ENCODE measurements at places on chromosomes 4 and X.

- no peak overlapping the region for H3K27ac ChIP-seq
- no peak overlapping the region for H3K4me3 ChIP-seq
- no peak for DNase-seq
- H3K27me3 ChIP-seq, result no peaks in the 10 kb centered on the region
- H3K4me1 ChIP-seq, result no peaks in the 10 kb centered on the region
Observed at GRCh38 chr4:155805016-155805415, 46.2 kb downstream of the GUCY1B1 start.

DNA sequence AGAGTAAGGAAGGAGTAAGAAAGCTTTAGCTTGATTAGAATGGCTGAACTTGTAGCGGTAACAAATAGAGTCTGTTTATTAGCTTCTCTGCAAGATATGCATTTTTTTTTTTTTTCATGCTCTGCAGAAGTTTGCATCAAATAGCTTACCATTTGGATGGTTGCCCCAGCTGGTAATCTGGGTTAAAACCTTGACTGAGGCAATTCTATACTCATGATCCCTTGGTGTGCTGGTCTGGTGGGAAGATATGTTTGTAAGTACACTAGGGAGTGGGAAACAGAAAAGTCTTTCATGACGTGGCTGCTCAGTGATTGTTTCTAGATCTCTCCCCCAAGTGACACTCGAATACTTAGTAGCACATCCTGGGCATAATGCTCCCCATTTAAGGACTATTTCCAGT lies 32.1 kb downstream of the SEPTIN11 start:
- H3K27ac ChIP-seq, result no peak overlapping the region
- H3K4me1 ChIP-seq, result peaks cover 51% of the 10 kb centered on the region
- no peaks in the 10 kb centered on the region for H3K27me3 ChIP-seq
- H3K4me3 ChIP-seq, result no peak overlapping the region

- H3K4me1 ChIP-seq, result no peaks in the 10 kb centered on the region
- no peak for DNase-seq
- H3K4me3 ChIP-seq, result no peak overlapping the region
- no peaks in the 10 kb centered on the region for H3K36me3 ChIP-seq
- H3K27ac ChIP-seq, result no peak overlapping the region
Observed at GRCh38 chr4:125254106-125254505, 60.6 kb upstream of the FAT4 start.

- no peak overlapping the region for H3K27ac ChIP-seq
- no peaks in the 10 kb centered on the region for H3K36me3 ChIP-seq
- H3K27me3 ChIP-seq, result no peaks in the 10 kb centered on the region
- no peak overlapping the region for H3K4me3 ChIP-seq
Observed at GRCh38 chrX:8689473-8689872, 42.5 kb downstream of the ANOS1 start.

GRCh38 chr4:144411700-144412099 lies 234.3 kb upstream of the HHIP start:
- no peak for DNase-seq
- H3K27me3 ChIP-seq, result no peaks in the 10 kb centered on the region
- H3K4me1 ChIP-seq, result no peaks in the 10 kb centered on the region
- no peak overlapping the region for H3K27ac ChIP-seq
- H3K4me3 ChIP-seq, result no peak overlapping the region
- no peaks in the 10 kb centered on the region for H3K36me3 ChIP-seq

GRCh38 chr4:122827258-122827878 lies 737 bp downstream of the FGF2 start:
- H3K4me1 ChIP-seq, result peaks cover 8% of the 10 kb centered on the region
- no peak for DNase-seq
- peak overlapping the region; percentile 43 for H3K4me3 ChIP-seq
- H3K36me3 ChIP-seq, result no peaks in the 10 kb centered on the region

DNA sequence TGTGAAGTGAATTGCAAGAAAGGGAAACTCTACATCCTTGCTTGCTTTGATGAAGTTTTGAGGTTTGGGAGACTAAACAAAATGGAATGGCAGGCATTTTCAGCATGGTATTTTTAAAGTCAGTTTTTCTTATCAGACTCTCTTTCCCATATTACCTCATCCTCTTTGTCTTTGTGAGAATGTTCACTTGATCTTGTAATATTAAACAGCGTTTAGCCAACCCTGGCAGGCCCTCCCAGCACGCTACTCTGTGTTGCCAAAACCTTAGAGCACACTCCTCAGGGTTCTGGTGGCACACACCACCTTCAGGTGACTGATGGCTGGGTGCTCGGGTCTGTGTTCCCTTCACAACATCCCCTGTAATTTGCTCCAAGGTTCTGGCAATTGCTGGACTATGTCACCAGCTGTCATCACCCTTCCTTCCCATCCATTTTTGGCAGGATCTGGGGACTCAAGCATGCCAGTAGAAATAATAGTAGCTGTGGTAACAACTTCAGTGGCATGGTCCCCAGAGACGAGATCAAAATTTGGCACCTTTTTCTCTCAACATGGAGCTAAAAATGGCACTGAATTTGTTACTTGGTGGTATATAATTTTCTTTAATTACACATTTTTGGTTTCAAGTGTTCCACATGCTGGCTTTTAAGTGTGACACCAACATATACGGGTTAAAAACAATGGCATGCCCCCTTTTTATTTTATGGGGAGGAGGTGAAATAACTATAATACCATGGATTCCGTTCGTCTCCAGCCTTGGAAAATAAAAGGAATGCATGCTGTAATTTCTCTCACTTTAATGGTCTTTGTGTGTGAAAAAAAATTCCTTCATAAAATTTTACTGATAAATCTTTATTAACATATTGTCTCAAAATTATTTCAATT lies 273.1 kb downstream of the DCTD start:
- no peak for DNase-seq
- H3K36me3 ChIP-seq, result no peaks in the 10 kb centered on the region
- no peak overlapping the region for H3K27ac ChIP-seq
- H3K4me3 ChIP-seq, result no peak overlapping the region

GRCh38 chr4:151690876-151691275 lies 69.9 kb downstream of the GATB start:
- H3K4me3 ChIP-seq, result no peak overlapping the region
- no peaks in the 10 kb centered on the region for H3K27me3 ChIP-seq
- no peak overlapping the region for H3K27ac ChIP-seq
- H3K36me3 ChIP-seq, result peaks cover 4% of the 10 kb centered on the region
- H3K4me1 ChIP-seq, result no peaks in the 10 kb centered on the region
- no peak for DNase-seq

GRCh38 chr4:98092833-98093439 lies 50.3 kb downstream of the STPG2 start:
- no peaks in the 10 kb centered on the region for H3K27me3 ChIP-seq
- H3K27ac ChIP-seq, result no peak overlapping the region
- no peak for DNase-seq
- no peaks in the 10 kb centered on the region for H3K36me3 ChIP-seq
- H3K4me1 ChIP-seq, result no peaks in the 10 kb centered on the region

DNA sequence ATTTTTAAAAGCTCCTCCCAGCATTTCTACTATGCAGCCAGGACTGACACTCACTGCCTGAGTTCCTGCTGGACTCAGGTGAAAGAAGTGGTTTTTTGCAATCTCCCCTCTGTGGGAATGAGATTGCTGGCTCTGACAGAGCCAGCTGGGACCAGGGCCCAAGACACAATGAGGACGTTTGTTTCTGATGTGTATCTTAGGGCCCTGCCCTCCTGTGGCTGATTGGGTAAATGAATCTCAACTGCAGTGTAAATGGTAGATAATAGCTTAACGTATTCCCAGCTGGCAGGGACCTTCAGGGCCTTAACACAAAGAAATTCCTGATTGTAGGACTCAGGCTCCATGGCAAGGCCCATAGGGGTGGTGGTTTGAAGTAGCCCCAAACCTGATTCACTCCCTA lies 85.8 kb upstream of the PRPS1 start:
- no peak overlapping the region for H3K27ac ChIP-seq
- H3K36me3 ChIP-seq, result no peaks in the 10 kb centered on the region
- no peaks in the 10 kb centered on the region for H3K4me1 ChIP-seq
- H3K27me3 ChIP-seq, result no peaks in the 10 kb centered on the region
- DNase-seq, result no peak
- H3K4me3 ChIP-seq, result no peak overlapping the region

DNA sequence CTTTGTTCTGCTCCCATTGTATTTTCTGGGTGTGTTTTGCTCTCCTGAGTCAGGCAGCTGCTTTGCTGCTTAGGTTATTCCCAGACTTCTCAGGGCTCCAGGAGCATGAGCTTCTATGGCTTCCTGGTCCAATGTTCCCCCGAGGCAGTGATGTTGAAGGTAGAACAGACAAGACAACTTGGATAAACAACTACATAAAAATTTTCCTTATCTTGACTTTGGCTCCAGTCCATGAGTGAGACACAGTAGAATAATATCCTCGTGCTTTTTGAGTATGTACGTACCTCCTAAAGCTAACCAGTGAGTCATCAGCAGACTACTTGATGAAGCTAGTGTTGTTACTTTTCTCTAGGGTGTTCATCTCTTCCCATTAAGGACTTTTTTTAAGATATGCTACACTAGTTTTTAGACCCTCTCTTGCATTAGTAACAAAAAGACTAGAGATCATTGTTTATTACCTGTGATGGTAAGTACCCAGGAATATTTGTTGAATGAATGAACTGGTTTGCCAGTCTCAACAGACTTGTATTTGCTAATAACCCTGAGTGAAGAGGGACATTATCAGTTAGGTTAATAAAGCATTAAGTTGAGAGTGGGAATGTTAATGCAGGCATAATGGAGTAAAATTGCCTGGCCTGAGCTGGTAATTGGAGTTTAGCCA lies 131.9 kb downstream of the FHIP1A start:
- H3K27me3 ChIP-seq, result no peaks in the 10 kb centered on the region
- no peak overlapping the region for H3K27ac ChIP-seq
- H3K36me3 ChIP-seq, result no peaks in the 10 kb centered on the region
- no peak for DNase-seq
- H3K4me1 ChIP-seq, result no peaks in the 10 kb centered on the region
- H3K4me3 ChIP-seq, result no peak overlapping the region

DNA sequence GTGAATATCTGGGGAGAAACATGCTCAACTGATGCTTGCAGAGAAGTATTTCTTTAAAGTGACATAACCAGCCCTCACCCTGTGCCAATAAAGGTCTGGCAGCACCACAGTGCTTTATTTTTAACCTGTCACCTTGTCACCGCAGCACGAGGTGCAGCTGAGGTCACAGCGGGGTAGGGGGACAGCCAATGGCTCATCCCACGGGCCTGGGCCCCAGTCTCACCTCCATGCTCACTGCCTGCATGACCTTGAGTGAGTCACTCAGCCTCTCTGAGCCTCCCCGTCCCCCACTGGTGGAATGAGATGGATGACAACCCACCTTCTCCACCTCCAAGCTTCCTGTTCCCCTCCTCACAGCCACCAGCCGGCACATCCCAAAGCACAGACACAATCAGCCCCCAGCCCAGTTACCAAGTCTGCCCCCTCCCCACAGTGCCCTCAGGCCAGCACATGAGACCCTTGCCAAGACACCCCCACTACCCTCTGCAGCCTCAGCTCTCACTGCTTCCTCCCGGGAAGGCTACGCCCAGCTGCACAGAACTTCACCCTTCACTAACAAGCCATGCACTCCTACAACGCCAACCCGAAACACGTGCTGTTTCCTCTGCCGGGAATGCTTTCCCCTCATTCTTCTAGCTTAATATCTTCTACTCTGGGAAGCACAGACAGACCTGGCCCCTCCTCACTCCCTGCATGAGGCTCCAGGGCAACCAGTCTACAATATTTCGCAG lies 24.9 kb upstream of the MAN2B2 start:
- no peaks in the 10 kb centered on the region for H3K4me1 ChIP-seq
- no peaks in the 10 kb centered on the region for H3K27me3 ChIP-seq
- H3K4me3 ChIP-seq, result no peak overlapping the region
- H3K27ac ChIP-seq, result no peak overlapping the region

GRCh38 chrX:155774387-155774786 lies 106.8 kb upstream of the VAMP7 start:
- H3K4me1 ChIP-seq, result no peaks in the 10 kb centered on the region
- H3K36me3 ChIP-seq, result no peaks in the 10 kb centered on the region
- no peaks in the 10 kb centered on the region for H3K27me3 ChIP-seq
- DNase-seq, result no peak
- no peak overlapping the region for H3K4me3 ChIP-seq
- no peak overlapping the region for H3K27ac ChIP-seq

GRCh38 chr4:102683881-102684609 lies 76.7 kb downstream of the MANBA start:
- H3K27ac ChIP-seq, result no peak overlapping the region
- DNase-seq, result no peak
- H3K4me1 ChIP-seq, result no peaks in the 10 kb centered on the region

DNA sequence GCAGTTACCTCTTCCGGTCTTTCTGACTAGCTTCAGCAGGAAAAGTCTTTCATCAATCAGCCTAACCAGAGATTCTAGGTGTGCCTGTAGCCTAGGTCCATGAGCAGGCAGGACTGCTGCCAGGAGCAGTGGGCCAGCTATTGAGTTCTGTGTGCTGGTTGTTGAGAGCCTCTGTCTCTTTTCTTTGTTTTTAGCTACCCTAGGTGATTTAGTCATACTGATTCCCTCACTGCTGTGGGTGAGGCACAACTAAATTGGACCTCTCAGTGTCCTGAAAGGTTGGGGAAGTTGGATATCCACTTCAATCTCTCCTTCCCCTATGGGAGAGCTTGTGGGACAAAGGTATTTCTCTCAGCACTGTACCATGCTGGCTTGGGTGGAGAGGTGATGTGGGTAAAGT lies 354.9 kb downstream of the GPAT3 start:
- no peaks in the 10 kb centered on the region for H3K27me3 ChIP-seq
- H3K27ac ChIP-seq, result no peak overlapping the region
- H3K36me3 ChIP-seq, result no peaks in the 10 kb centered on the region
- no peak for DNase-seq
- no peak overlapping the region for H3K4me3 ChIP-seq

- no peaks in the 10 kb centered on the region for H3K36me3 ChIP-seq
- no peak overlapping the region for H3K4me3 ChIP-seq
- H3K27me3 ChIP-seq, result peaks cover 4% of the 10 kb centered on the region
- H3K27ac ChIP-seq, result no peak overlapping the region
Observed at GRCh38 chr4:168876106-168876505, 133.9 kb downstream of the CBR4 start.

- H3K4me3 ChIP-seq, result no peak overlapping the region
- H3K4me1 ChIP-seq, result no peaks in the 10 kb centered on the region
- no peak for DNase-seq
- H3K27ac ChIP-seq, result no peak overlapping the region
Observed at GRCh38 chrX:66635360-66635759, 3.5 kb downstream of the EDA2R start.

DNA sequence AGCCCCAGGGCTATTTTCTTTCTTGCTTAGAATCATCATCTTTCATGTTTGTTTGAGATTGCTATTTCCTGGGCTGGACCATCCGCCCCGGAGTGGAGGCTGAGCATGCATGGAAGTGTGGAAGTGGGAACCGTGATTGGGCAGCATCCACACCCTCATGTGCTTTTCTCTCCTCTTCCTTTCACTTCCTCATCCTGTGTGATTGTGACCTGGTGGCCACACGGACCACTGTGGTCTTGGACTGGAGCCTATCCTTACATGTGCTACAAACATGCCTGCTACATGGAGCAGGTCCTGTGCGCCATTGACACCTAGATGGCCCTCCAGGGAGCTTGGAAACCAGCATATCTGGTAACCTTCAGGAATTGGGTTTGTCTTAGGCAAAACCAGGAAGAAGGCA lies 175.9 kb upstream of the LCORL start:
- no peak for DNase-seq
- H3K27me3 ChIP-seq, result no peaks in the 10 kb centered on the region
- H3K4me3 ChIP-seq, result no peak overlapping the region
- H3K36me3 ChIP-seq, result no peaks in the 10 kb centered on the region

All from CD8-positive, alpha-beta memory T cell (primary cell).